ENCODE measurements at places on chromosomes 6 and 20.

DNA sequence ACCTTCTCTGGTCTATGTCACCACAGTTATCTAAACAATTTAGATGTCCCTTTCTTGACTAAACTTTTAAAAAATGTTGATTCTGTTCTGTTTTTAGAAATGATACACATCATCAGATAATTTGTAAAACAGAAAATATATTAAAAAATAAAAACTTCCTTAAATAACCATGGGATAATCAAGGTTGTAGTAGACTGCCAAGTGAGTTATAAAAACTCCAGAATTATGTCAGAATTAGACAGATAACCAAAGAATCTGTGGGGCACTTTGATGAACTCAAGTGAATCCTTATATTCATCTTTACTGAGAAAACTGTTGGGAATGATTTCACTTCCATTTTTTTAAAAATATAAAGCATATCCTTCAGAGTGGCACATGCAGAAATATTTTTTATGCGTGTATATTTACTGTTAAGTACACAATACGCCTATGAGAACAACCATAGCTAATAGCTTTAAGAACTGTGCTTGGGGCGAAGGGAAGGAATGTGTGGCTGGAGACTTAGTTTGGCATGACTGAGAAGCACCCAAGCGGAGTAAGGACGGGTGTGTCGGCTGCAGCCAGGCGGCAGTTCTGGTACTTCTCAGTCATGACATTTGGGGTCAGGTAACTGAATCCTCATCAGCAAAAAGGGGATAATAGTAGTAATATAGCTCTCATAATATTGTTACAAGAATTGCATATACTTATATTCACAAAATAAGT, 604.7 kb upstream of the CITED2 start:
- peak; percentile 40 for DNase-seq

- DNase-seq = no peak
Measured at GRCh38 chr6:72651174-72651573, 29.3 kb downstream of the KCNQ5 start.

GRCh38 chr6:29791786-29792122, 35.9 kb upstream of the HLA-G start:
- no peak for DNase-seq

- DNase-seq = peak; percentile 56
Measured at GRCh38 chr6:119442776-119443184, 93.2 kb upstream of the MAN1A1 start.

DNA sequence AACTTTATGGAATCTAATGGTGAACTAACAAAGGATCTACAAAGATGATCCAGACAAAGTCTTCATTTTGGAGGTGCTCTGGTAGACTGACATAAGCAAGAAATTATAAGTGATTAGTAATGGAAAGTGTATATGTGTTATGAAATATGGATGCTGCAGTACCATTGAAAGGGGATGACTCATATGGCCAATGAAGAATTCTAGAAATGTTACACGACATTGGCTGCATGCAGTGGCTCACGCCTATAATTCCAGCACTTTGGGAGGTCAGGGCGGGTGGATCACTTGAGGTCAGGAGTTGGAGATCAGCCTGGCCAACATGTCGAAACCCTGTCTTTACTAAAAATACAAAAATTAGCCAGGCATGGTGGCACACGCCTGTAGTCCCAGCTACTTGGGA, 23.5 kb downstream of the CFAP206 start:
- no peak for DNase-seq

- DNase-seq = no peak
Measured at GRCh38 chr6:123677897-123678296, 41.1 kb upstream of the TRDN start.

- no peak for DNase-seq
Measured at GRCh38 chr6:6399568-6399967, 79.1 kb upstream of the F13A1 start.

DNA sequence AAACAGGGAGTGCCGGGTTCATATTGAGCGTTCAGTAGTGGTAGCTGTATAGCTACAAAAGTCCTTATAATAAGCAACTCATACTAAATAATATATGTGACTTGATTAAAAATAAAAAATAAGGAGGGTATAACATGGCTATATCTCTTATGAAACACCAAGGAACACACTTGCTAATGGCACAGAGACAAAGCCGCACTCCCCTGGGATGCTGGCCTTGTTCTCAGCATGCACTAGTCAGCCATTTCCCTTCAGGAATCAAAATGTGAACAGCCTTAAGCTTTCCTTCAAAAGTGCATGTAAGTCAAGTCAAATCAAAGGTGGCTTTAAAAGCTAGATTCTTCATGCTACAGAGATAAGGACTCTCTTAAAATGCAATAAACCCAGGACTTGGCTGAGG, 9.4 kb downstream of the HMGCLL1 start:
- no peak for DNase-seq

DNA sequence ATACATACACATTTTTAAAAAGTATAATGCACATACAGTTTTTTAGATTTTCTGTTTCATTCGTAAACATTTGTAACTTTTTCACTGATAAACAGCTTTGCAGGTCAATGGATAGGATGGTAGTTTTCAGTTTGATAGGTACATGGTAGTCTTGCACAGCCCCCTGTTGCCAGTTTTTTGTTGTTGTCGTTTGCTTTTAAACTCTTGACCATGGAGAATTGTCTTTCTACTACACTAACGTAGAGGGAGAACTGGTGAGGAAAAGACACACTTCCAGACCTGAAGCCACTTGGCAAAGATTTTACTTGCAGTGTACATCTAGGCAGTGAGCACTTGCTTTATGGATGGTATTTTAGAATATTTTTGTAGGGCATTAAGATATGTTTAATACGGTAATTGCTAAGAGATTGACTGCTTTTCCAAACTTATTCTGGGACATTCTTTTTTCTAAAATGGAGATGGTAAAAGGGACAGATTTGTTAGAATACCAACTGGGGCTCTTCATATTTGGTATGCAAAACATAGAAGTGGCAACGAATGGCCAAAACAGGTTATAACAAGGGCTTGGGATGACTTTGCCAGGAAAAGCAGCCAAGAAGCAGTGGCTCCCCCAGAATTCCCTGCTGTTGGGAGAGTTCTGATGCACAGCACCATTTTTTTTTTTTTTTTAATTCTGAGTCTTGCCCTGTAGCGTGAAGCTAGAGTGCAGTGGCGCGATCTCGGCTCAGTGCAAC, 1.5 kb downstream of the PYGB start:
- DNase-seq = no peak

GRCh38 chr6:119881416-119881815, 531.9 kb upstream of the MAN1A1 start:
- DNase-seq = no peak

- DNase-seq = no peak
Measured at GRCh38 chr6:112365952-112366351, 18.8 kb downstream of the RFPL4B start.

DNA sequence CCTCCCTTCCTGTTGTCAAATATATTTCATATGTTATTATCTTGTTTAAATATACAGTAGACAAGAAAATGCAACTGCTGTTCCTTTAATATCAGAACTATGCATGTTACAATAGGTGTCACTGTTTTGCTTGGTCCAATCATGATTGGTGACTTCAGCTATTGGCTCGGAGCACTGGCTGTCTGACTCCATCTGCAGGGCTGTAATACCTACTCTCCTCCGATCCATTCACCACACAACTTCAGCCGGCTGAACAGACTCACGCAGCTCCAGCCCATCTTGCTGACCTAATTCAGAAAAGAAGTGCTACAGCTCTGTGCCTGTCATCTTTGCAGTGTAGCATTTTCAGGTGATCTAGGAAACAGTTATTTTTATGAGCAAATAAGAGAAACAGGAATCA, at the start of gene BTBD3:
TSS of gene BTBD3 (plus strand) at position 231 of the 400 bp plus-strand sequence. CDS start 383 bp downstream, outside the sequence.
- DNase-seq = peak; percentile 92

GRCh38 chr20:58510921-58511320, 4.3 kb downstream of the APCDD1L start:
- no peak for DNase-seq

DNA sequence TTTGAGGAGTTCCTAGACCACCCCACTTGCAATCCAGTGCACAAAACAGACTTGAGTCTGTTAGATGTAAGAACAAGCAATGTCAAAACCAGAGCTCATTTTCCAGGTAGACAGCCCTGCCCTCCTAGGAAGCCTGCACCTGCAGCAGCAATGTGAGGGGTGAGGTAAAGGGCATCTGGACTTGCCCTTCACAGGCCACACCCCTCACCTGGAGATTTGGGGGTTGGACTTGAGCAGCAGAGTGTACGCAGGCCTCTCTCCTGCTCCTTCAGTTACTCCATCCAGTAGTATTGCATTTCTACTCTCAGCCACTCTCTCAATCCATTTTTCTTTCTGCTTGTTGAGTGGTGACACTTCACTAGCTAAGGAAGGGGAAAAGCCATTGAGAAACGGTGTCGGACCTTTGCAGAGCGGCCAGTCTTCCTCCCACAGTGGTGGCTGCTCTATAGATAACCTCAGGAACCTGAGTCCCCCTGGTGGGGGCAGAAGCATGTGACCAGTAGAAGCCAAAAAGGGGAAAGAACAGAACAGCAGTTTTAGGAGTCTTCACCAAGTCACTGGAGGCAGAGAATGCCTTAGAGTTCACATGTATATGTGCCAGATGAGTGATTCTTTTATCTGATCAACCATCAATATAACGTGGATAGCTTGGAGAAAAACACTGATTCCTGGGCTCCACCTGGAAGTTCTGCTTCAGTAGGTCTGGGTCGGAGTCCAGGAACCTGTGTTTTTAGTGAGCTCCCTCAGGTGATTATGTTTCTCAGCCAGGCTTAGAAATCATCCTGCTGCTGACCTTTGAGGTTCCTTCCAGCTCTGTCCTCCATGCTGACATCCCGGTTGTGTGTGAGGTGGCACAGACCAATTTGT, 28.0 kb downstream of the ARFGEF2 start:
- no peak for DNase-seq

DNA sequence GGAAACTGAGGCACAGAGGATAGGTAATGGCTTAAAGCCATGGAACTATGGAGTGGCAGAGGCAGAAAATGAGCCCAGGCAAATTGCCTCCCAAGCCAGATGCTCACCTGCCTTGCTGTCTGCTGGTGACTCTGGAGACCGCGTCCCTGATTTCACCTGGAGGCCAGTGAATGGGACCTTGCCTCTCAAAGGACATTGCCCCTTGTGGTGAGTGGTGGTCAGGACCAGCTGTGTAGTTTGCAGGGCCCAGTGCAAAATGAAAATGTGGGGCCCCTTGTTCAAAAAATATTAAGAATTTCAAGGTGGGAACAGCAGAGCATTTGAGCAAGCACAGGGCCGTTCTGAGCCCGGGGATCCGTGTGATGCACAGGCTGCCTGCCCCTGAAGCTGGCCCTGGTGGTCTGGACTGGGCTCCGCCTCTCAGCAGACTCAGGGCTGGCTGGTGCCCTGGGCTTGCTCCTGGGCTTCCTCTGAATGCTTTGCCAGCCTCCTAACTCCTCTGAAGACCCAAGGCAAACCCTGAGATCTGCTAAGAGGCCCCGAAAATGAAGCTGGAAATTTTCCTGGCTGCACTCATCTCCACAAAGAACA, 19.8 kb upstream of the KCNG1 start:
- DNase-seq = no peak

GRCh38 chr6:27187231-27188060, 60.1 kb upstream of the PRSS16 start:
- DNase-seq = no peak

GRCh38 chr20:44074252-44075151, 112.5 kb downstream of the JPH2 start:
- DNase-seq = peak; percentile 32

DNA sequence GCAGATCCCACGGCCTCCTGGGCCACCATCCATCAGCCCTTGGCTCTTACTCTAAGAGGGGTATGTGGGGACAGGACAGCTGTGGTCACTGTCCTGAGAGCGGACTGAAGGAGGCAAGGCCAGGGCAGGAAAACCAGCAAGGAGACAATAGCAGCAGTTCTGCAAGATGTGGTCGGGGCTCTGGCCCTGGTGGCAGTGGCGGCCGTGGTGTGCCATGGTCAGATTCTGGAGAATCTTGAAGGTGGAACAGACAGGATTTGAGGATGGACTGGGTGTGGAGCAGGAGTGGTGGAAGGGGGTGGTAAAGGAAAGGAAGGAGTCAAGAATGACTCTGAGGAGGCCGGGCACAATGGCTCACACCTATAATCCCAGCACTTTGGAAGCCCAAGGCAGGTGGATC, 5.9 kb upstream of the MAP1LC3A start:
- DNase-seq = no peak

DNA sequence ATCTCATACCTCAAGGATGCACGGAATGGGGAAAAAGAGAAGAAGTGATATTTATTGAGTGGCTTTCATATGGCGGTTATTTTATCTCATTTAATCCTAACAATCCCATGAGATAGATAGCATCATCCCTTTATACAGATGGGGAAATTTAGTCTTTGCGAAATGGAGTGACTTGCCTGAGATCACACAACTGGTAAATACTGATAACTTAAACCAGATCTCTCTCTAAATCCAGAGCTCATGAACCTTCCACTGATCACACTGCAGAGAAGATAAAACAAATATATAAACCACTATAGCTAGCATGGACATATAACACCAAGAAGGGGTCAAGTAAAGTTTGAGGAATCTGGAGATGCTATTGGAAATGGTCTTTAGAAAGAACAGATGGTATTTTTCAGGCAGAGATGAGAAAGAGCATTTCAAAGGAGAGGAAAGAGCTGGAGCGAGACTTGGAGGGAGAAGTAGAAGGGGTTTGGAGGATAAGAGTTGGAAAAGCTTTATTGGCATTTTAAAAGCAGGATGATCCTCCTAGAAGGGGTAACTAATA, 139.8 kb upstream of the TNFAIP3 start:
- no peak for DNase-seq

- peak; percentile 95 for DNase-seq
Measured at GRCh38 chr20:56358600-56359211, at the start of gene FAM210B. Gene FAM210B, plus strand, starts transcription at chr20:56358974. Its CDS starts 32 bp downstream, at chr20:56359006.

- no peak for DNase-seq
Measured at GRCh38 chr6:88704980-88705379, 258.4 kb downstream of the RNGTT start.

DNA sequence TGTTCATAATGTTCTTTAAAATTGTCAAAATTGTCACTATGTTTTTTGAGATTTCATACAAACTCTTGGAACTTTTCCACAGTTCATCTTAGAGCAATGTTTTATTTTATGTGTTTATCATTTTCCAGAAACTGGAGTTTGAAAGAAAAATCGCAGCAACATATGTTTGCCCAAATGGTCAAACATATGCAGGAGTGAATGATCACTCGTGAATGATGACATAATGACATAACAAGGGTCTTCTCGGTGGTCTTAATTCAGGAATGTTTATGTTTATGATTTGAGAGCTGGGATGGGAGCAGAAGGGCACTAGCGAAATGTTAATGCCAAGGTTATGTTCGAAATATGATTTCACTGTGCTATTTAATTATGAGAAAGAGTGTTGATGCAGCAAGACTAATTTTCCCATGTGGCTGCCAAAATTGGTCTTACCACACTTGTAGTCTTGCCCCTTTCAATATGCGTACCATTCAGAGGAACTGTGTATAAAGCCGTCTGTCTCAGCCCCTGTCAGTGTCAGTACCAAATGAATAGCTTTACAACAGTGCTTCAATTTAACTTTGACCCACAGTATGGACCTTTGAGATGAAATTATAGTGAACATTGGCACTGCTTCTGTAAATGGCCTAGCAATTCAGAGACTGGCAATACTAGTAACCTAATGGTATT, 152.3 kb downstream of the CARMIL1 start:
- no peak for DNase-seq

- DNase-seq = no peak
Measured at GRCh38 chr6:95518630-95519227, 58.6 kb upstream of the MANEA start.

- DNase-seq = no peak
Measured at GRCh38 chr6:13046084-13046483, 282.3 kb downstream of the TBC1D7 start.

- no peak for DNase-seq
Measured at GRCh38 chr6:136757150-136757549, 35.1 kb downstream of the MAP3K5 start.

Measured in tongue (tissue), 3 donors.